Stimulated activated CD8-positive, alpha-beta memory T cell treated with anti-CD3 and anti-CD28 coated beads, Interleukin-7, amount 100 ng/mL, for 48 hours (primary cell): ENCODE measurements at places on chromosomes 13 and 19.

DNA sequence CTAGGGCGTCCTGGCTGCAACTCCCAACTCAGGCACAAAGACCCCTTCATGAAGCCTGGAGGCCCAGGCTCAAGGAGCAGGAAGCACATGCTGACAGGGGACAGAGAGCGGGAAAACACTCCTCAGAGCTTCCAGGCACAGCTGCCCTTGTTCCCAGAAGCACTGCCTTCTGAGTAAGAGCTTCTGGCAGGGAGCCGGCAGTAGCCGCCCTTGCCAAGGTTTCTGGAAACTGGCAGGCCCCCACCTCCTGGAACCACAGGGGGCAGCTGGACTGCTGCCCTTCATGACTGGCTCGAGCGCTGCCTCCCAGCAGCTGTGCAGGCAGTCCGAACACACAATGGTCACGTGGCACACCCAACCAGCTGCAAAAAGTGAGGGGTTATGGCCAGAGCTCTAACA is 33.6 kb upstream of the EPHX3 start:
- no peak for DNase-seq

GRCh38 chr19:51926426-51926783 is 867 bp upstream of the ZNF613 start:
- DNase-seq: no peak

- no peak for DNase-seq
These were observed 3.3 kb downstream of the P2RY11 start for GRCh38 chr19:10114651-10115391.

DNA sequence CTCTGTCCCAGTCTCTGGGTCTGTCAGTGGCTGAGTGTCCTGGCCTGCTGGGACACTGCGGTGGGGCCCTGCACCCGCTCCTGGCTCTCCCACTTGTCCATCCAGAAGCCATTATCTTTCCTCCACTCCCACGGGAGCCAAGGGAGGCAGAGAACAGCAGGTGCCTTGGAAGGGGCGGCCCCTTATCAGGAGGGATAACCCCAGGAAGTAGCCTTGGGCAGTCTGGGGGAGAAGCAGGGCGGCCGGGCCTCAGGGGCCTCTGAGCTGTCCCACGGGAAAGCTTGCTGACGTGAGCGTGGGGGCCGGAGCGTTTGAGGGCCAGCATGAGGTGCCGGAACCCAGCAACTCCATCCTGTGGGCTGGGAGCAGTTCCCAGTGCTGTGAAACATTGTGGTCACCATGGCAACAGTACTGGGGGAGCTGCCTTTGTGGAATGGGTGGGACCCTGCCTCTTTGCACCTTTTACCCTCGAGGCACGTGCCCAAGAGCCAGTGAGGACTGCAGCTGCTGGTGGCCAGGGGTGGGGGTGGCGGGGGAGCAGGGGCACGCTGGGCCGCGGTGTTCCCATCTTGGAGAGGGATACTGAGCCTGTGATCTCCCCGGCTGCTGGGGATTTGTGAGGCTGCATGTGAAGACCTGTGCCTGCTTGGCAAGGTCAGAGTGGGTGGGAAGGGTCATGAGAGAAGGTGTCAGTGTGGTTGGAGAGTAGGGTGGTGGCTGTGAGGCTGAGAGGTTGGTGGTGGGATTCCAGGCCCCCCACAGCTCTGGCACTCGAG is 20.9 kb downstream of the KLHL26 start:
- DNase-seq: no peak

DNA sequence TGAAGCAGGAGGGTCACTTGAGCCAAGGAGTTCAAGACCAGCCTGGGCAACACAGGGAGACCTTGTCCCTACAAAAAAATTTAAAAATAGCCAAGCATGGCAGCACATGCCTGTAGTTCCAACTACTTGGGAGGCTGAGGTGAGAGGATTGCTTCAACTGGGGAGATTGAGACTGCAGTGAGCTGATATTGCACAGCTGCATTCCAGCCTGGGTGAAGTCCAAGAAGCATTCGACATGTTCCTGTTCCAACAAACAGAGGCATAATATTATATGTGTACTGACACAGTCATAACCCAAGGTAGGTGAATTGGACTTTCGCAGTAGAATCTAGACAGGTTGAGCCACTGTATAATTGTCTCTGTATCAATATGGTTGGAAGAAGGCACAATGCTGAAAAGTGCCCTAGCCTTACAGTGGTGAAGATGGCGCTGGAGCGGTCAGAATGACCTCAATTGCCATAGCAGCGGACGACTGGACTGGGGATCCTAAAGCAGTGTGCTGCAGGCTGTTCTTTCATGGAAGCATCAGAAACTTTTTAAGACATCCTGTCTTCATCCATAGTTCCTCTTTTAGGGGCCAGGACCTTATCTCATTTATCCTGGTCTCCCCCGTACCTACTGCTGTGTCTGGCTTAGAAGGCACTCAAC is 112.0 kb upstream of the CLDN10 start:
- DNase-seq: no peak

DNA sequence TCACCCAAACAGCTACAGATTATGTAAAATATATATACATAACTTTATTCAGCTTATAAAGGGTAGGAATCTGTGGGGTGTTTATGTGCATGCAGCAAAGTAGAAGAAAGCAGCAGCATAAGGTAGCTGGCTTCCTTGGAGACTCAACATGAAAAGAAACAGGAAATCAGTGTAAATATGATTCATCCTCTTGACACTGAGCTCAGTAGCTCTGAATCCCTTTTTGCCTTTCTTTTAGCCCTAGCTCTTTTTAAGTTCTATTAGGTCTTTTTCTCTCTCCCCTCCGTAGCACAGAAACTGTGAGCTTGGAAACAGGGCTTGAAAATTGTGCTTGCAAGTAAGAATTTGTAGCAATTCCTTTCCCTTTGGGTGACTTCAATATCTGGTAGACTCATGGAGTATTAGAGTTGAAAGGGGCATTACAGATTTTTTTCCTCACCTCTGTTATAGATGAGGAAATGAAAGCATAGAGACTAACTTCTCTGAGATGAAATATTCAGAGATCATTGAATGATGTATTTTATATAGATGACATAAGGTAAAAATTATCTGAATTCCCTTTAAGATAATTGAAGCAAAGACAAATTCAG is 314.4 kb downstream of the PCDH9 start:
- no peak for DNase-seq
